Mucosa of gallbladder (tissue), 1 donor: ENCODE measurements at places on chromosomes 12 and 14.

DNA sequence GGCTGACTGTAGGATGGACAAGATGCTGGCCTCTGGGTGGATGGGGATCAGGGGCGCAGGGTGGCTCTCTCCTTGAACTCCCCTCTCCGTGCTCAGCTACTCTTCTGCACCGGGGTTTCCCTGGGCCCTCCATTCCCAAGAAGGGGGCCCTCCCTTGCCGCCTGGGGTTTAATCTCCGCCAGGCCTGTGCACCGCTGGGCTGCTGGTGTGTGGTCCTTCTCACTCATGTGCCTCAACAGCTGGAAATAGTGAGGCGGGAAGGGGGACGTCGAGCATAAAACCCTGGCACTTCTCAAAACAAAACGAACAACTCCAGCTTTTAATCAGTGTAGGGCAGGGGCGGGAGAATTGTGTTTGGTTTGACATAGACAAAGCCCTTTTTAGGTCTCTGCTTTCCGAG is 19.0 kb upstream of the SMOC1 start:
- DNase-seq: no peak

DNA sequence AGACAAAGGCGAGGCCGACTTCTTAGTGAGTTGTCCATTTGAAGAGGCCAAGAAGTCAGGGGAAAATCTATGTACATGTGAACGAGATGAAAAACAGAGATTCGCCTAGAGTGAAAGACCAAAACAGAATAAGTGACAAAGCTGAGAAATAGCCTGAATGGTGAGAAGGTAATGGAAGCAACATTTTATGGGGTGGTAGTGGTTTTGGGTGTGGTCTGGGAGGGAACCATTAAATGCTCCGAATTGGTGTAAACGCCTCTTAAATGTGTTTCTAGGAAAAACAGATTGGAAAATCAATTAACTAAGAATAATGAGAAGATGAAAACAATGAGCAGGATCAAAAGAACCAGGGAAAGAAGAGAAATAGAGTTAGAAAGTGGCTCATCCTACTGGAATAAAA is 83.8 kb upstream of the MANSC4 start:
- no peak for DNase-seq

DNA sequence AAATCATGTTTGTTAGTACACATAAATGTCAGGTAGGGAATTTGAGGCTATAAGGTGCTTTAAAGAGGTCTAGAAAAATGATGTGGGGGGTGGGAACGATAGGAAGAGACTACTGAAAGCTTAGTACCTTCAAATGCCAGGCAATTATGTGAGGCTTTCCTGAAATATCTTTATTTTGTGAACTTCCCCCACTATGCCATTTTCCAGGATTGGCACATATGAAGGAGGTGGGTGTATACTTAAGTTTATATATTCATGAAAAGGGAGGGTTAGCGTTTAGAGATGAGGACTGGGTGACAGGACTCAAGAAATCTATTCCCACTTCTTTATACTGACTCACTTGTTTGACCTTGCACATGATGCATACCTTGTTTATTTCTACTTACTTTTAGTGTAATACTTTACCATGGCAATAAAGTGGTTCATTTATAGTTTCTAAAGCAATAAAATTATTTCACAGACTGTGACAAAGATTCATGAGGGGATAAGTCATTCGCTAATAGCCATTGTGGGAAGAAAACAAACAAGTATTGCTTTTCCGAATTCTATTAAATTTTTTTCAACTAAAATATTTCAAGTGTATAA is 77.1 kb downstream of the PLEKHA5 start:
- no peak for DNase-seq

GRCh38 chr12:30880061-30880460 is 46.5 kb upstream of the TSPAN11 start:
- no peak for DNase-seq

- DNase-seq: peak; percentile 33
Measured at GRCh38 chr12:16325426-16325825, 22.0 kb upstream of the MGST1 start.

GRCh38 chr14:36509069-36509917 is 10.7 kb downstream of the NKX2-1 start:
- DNase-seq: no peak

DNA sequence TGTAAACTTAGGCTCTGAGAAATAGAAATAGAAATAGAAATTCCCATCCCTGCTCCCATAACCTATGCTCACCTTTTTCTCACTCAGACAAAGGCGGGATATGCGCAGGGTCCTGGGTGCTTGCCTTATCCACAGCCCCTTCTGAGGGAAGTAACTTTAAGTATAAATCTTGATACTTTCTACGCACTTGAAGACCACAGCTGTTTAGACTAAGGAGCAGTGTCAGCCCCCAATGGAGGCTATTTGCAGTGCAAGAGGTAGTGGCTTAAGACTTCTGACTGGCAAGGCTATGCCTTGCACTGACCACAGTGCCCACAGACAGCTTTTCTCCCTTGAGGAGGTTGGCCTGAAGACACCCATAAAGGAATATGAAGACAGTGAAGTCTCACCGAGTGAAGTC is 35.2 kb downstream of the ASCL1 start:
- DNase-seq: no peak

- peak; percentile 21 for DNase-seq
Measured at GRCh38 chr12:53660041-53660440, 15.8 kb downstream of the ATP5MC2 start.

DNA sequence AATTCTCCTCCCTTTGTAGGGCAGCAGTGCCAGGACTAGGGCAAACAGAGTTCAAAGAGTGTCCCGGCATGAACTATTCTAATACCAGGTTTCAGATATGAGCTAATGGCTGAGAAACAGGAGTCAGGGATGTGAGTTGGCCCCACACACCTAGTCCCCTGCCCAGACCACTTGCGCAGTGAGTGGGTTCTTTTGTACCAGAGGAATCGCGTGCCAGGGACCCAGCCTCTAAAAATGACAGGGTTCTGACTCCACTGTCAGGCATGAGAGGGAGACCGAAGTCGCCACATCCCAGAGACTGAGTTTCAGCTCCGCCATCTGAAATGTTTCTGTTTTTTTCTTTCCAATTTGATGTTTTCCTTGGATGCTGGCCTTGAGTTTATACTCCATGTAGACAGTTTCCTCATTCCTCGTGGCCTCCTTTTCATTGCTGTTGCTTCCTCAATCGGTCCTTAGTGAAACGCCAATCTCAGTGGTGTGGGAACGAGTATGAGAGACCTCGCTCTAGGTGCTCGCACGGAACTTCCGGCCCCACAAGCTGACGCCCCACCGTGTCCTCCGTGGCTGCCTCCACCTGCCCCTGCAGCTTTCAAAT is 31.5 kb downstream of the FBXL14 start:
- no peak for DNase-seq

GRCh38 chr14:42335918-42336317 is 729.2 kb downstream of the LRFN5 start:
- DNase-seq: no peak

GRCh38 chr14:26867171-26867757 is 269.4 kb upstream of the NOVA1 start:
- DNase-seq: no peak

DNA sequence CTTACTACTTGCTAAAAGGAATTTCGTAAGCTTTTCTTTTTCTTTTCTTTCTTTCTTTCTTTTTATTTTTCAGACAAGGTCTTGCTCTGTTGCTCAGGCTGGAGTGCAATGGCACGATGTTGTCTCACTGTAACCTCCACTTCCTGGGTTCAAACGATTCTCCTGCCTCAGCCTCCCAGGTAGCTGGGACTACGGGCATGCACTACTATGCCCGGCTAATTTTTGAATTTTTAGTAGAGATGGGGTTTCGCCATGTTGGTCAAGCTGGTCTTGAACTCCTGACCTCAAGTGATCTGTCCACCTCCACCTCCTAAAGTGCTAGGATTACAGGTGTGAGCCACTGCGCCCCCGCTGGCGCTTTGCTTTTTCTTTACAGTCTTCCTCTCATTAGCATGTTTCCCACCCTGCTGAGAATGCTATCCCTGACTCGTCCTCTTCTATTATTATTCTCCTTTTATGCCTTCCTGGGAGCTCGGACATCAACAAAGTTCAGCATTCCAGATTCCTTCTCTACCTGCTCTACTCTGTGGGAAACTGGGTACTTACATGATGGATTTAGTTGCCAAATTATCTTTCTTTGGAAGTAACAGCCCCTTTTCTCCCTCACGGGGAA is 3.1 kb downstream of the MTHFD1 start:
- DNase-seq: no peak

- peak; percentile 51 for DNase-seq
Measured at GRCh38 chr12:6551063-6551461, 4.8 kb downstream of the IFFO1 start.

DNA sequence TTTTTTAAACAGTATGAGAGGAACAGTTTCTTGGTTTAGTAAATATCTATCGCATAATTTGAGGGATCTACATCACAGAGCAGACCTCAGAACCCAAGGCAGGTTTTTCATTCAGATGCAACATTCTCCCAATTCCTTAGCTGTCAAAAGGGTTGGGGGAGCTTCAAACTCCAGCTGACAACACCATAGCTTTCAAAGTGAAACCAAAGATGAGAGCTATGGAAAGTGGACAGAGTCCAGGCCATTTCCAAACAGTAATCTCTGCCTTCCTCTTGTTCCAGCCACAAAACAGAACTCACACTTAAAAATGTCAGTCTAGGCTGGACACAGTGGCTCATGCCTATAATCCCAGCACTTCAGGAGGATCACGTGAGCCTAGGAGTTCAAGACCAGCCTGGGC is 87.8 kb downstream of the SPRING1 start:
- DNase-seq: no peak

GRCh38 chr14:105420974-105421674 is 1.5 kb downstream of the MTA1 start:
- no peak for DNase-seq

DNA sequence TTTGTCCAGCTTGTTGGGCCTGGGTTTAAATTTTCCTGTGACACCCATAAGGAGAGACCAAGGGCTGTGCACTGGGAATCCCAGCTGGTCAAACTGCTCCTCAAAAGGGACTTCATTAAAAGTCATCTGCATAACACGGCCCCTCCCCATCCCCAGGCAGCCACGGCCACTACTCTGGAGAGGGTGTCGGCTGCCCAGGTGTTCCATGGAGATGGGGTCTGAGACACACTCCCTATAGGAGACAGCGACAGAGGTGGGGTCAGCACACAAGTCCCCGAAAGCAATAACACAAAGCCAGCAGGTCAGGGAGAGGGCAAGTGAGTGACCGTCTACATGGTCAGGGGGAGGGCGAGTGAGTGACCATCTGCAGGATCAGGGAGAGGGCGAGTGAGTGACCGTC is 75.6 kb upstream of the BCL11B start:
- no peak for DNase-seq

- no peak for DNase-seq
Measured at GRCh38 chr12:7782055-7782454, 7.1 kb upstream of the NANOG start.

DNA sequence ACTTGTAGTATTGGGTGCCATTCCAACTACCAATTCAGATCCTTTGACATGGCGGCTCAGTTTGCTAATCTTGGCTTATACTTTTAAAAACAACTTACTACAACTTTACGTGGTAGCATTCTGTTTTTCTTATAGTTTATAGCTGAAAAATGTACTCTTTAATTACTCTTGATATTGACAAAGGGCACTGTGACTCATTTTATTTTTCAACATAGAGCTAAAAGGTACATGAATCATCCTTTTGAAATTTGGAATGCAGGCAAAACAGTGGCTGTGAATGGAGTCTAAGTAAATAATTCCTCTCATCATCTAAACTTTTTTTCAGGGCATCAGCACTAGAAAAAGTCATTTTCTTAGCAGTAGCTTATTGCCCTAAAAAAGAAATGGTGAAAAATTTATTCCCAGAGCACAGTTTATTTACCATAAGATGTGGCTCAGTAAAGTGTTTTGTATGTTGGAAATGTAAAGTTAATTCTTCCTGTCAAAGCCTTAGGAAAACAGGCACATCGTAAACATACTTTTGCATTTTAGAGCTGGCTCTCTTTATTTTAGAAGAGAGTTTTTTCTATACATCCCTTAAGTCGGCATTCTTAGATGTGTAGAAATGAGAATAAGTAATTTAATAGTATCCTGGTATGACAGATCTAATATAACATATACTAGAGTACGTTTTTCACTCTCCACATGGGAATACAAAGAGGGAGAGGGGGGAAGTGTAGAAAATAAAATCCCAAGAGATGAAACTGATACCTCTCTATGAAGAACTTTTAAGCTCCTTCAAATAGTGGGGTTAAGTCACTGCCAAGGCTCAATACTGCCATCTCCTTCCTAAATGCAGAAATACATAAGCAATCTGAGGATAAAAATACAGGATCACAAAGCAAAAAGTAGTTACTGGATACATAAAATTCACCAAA is 55.2 kb downstream of the SLC25A21 start:
- no peak for DNase-seq

DNA sequence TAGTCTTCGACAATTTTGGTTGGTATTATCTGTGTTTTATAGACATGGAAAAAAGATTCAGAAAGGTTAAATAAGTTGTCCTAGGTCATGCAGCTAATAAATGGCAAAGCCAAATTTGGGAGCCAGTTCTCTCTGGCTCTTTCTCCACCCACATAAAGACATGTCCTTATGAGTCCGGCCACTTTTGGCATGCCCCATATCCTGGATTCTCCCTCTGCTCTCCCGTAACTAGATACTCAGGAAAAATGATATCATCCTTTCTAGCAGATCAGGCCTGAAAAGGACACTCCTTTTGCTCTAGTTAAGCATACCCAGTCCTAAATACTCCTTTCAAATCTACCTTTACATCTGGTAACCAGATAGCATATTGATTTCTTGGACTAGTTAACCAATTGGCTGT is 64.4 kb downstream of the TTLL5 start:
- DNase-seq: no peak

- no peak for DNase-seq
Measured at GRCh38 chr14:33952541-33952940, 1.7 kb upstream of the EGLN3 start.

- no peak for DNase-seq
Measured at GRCh38 chr14:59823179-59823578, 47.4 kb downstream of the RTN1 start.

DNA sequence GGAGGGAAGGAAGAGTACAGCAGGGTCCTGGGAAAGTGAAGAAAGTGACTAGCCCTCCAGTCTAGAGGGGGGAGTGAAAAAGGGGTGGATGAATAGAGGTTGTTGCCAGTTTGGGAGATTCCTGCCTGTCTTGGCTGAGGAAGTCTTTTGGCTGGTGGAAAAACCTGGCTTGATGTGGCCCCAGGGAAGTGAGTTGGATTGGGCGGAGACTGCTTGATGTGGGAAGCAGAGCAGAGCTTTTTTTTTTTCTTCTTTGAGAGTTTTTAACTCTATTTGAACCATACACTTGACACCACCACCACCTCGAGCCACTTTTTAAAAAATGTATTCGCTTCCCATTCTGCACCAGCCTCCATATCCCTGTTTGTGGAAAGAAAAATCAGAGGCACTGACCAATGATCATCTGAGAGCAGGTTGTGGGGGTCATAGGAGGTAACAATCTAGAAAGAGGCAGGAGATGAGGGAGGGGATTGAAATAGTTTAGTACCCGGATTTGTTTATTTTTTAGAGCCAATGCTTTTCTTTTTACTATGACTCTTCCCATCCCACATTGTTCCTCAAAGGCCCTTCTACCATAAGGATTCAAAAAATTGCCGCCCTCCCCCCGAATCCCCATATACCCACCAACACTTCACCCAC is 690 bp upstream of the DTX3 start:
- DNase-seq: peak; percentile 49
